Bronchial epithelial cell (primary cell): ENCODE measurements at places on chromosomes 6 and 20.

DNA sequence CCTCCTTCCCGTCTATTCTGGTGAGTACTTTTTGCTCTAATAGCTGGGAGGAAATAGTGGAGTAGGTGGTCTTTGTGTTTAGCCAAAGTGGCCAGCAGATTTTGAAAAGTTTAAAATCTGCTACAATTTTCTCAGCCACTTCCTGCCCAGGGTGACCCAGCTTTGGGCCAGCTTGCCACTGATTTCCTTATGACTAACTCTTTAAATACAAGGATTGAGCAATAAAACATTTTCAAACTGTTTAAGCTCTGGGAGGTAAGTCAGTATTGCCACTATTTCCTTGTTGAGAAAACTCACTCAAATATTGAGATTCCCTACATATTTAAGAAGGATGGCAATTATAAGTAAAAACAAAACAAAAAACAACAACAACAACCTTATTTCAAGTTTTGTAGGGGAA lies 54.5 kb downstream of the TRMT11 start:
- peak; percentile 87 for DNase-seq

GRCh38 chr6:157223021-157223430 lies 100.3 kb downstream of the TMEM242 start:
- DNase-seq: no peak

DNA sequence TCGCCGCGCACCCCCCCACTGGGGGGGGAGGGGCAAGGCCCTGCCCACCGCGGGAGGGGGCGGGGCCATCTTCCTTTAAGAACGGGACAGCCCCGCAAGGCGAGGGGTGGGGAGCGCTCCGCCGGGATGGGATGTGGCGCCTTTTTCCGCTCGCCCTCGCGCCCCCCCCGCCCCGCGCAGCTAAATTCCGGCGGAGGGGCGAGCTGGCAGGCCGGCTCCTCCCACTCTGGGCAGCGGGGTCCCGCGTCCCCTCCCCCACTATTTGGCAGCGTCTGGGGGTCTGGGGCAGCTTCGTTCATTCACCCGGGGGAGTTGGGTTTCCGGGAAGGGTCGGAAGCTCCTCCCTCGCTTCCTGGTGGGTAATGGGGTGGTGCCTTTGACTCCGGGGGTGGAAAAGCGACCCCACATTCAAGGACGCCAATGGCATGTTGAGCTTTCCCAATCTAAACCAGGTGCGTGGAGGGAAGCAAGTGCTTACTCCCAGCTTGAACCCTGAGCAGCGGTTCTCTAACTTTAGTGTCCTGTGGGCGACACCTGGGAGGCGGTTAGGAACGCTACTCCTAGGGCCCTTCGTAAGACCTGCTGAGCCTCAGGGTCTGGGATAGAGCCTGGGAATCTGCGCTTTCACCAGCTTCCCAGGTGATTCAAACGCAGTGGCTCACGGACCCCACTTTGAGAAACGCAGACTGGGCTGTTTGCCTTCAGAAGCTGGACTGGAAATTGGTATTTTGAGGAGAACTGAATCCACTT lies 927 bp downstream of the ASXL1 start:
- peak; percentile 36 for DNase-seq

GRCh38 chr6:47203938-47204611 lies 105.6 kb downstream of the TNFRSF21 start:
- DNase-seq: no peak

DNA sequence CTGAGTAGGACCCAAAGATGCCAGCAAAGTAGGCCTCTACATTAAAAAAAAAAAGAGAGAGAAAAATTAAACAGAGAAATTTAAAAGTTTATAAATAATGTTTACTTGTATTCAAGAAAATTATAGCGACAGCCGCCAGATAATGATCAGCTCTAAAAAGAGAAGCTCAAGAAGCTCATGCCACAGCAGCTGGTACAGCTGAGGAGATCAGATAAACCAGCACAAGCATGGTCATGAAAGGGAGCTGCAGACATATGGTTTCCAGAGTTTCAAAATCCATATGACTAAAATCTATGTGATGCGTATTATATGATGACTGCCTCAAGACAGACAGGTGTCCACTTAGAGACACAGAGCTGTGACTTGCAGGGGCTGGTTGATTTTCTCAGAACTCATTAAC lies 13.6 kb upstream of the HLA-C start:
- no peak for DNase-seq

GRCh38 chr6:106770081-106770480 lies 140.7 kb downstream of the QRSL1 start:
- DNase-seq: no peak

GRCh38 chr6:10763006-10763405 lies 15.4 kb downstream of the TMEM14B start:
- no peak for DNase-seq

GRCh38 chr20:51385646-51386530 lies 156.6 kb downstream of the NFATC2 start:
- DNase-seq: peak; percentile 31

DNA sequence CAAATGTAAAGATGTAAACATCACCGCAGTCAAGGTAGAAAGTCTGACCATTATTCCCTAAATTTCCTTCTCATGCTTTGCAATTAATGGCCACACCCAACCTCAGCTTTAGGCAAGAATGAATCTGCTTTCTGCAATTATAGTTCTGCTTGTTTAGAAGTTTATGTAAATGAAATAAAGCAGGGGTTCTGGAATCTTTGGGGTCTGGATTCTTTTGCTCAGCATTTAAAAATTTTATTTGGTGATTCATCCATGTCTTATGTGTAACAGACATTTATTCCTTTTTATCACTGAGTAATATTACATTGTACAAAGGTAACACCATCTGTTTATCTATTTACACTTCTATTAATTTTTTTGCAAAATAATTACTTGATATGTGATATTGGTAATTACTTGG lies 613.6 kb downstream of the UTRN start:
- no peak for DNase-seq

DNA sequence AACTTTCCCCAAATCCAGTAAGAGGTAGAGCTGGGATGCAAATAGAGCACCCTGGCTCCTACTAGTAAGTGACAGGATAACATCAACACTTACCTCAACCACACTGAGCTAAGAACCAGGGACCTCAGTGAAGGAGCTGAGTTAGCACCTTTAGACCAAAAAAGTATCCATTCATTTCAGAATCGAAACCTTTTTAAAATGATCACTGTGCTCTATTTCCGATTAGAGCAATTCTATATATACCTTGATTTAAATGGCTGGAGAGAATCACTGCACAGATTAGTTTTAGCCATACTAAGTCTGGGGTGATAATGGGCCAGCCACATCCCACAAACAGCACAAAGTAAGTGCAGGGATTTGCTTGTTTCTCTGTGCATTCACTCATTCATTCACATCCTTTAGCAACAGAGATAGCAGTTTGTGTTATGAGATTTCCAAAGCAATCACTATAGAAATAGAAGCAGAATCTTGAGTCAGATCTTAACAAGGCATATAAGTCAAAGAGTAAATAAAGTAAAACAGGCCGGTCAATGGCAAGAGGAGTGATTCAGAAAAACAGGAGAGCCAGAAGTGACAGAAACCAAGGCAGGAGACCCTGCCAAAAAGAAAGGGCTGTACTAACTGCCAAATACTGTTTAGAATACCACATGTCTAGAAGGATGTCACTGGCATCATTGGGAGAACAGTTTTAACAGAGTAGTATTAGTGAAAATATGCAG lies 136.3 kb downstream of the KIF13A start:
- peak; percentile 46 for DNase-seq

GRCh38 chr6:14217728-14218518 lies 100.4 kb downstream of the CD83 start:
- DNase-seq: no peak

GRCh38 chr6:123661105-123661891 lies 24.5 kb upstream of the TRDN start:
- no peak for DNase-seq

DNA sequence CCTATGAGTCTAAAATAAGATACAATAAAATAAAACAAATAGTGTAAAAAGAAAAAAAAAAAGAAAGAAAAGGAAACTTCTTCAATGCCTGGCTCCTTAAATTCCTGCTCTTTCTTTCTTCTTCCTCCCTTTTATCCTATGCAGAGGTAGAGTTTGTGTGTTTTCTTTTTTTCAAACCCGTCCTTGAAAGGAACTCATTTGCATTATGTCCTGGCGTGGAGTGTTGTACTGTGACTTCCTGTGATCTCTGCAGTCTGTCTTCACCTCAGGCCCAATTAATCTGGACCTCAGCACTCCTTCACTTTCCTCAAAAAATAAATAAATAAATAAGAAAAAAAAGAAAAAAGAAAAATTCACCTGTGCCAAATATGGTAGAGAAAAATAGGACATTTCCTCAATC lies 541.9 kb upstream of the SPTLC3 start:
- no peak for DNase-seq

GRCh38 chr6:62367601-62368000 lies 81.6 kb upstream of the KHDRBS2 start:
- no peak for DNase-seq

DNA sequence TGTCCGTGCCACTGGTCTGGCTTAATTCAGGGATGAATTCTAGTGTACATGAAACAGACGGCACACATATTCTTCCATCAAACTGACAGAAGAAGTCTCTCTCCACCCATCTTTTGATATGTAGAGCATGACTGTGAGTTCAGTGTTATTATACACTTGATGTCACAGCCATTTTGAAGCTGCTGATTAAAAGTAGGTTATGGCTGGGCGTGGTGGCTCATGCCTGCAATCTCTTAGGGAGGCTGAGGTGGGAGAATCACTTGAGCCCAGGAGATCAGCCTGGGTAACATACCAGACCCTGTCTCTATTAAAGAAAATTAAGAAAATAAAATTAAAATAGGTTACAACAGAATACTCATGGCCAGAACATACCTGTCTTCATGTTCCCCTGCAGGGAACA lies 20.7 kb downstream of the C6orf15 start:
- no peak for DNase-seq

- DNase-seq: no peak
Measured at GRCh38 chr20:48527771-48528170, 300.0 kb downstream of the PREX1 start.

DNA sequence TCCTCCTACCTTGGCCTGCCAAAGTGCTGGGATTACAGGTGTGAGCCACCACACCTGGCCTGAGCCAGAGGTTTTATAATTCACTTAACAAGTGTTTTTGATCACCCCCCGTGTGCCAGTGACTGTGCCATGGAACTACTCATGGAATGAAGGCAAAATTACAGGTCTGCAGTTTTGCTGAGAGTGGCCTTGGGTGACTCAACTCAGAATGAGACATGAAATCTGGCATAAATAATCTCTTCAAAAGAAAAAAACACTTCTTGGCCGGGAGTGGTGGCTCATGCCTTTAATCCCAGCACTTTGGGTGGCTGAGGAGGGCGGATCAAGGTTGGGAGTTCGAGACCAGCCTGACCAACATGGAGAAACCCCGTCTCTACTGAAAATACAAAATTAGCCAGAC lies 166.9 kb upstream of the SALL4 start:
- DNase-seq: no peak

GRCh38 chr6:44787254-44787834 lies 399.8 kb downstream of the CDC5L start:
- no peak for DNase-seq

DNA sequence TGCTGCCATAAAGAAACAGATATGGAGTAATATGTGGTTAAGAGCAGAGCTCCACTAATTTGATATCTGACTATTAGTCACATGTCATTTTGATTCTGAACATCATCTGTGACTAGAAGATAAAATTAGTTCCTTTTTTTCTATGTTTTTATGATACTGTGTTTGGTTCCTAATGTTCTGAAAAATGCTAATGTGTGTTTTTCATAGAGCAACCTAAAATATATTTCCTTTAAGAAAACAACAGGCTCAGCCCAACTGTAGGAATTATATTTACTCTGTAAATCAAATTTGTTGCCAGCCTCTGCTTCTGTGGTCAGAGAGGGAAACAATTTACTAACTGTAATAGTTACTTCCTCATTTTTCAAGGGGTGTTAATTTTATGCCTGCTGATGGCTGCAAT lies 33.3 kb upstream of the TXLNB start:
- DNase-seq: no peak

- DNase-seq: no peak
Measured at GRCh38 chr20:41172296-41173140, 35.2 kb downstream of the PLCG1 start.

- DNase-seq: no peak
Measured at GRCh38 chr6:33710296-33711121, 991 bp downstream of the UQCC2 start.

DNA sequence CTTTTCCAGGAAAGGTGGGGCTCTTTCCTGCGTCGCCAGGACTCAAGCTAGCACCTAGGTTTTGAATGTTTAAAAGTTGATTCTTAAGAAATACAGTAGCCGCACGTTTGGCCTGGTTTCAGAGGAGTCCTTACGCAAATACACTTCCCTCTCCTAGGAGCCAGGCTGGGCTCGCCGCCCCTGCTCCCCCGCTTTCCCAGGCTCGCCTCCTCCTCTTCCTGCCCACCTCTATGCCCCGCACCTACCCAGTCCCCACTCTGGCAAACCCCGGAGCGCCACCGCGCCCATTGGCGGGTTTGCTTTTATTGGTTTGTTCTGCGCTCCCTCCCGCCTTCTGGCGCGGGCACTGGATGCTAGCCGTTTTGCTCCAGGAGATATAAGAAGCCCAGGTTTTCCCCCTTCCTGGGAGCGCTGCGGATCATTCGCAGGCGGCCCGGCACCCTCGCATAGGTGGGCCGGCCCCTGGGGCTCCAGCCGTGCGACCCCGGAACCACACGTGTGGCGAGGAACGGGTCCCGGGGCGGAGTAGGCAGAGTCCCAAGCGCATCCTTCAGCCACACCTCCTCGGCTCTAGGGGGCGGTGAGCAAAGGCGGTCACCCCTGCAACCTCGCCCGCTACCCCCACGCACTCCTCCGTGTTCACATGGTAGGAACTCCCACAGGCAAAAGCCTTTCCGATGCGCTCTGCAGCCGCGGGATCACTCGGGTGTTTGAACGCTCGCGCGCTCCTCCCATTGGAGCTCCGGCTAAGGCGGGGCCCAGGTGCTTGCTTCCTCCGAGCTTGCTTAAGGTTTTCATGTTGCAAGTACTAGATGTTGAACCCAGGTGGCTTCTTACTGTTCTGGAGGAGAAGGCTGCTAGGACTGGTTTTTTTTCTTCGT lies 119.0 kb downstream of the RTN4IP1 start:
- DNase-seq: peak; percentile 82

GRCh38 chr6:136571065-136571464 lies 20.8 kb upstream of the MAP7 start:
- no peak for DNase-seq

DNA sequence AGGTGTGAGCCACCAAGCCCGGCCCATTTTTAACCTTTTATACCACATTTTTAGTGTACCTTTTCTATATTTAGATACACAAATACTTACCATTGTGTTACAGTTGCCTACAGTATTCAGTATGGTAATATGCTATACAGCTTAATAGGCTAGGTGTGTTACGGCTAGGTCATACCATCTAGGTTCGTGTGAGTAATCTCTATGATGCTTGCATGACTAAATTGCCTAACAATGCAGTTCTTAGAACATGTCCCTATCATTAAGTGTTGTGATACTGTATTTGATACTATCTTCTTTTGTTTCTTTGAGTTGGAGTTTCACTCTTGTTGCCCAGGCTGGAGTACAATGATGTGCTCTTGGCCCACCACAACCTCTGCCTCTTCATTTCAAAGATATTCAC lies 387.7 kb upstream of the SASH1 start:
- peak; percentile 93 for DNase-seq
